Body of pancreas (tissue), 4 donors: ENCODE measurements at places on chromosomes 1 and 21.
A peak's percentile ranks its signal among the peaks of the same experiment; 100 is the strongest.

DNA sequence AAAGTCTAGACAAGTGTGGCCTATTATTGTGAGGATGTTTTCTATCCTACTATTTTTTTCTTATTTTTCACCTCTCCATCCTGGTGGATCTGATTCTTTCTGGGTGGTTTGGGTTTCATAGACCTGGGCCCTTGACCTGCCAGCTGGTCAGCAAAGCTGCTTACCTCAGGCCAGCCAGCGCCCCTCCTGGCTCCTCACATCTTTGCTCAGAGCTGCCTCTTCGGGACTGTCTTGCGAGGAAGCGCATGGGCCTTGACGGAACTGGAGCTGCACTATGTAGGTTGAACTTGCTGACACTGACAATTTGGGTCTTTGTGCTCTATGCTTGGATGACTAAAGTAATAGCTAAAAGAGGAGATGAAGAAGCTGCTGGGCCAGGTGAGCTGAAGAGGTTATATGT lies 138.5 kb upstream of the SYT6 start:
- no peak for DNase-seq

- no peak for DNase-seq
Observed at GRCh38 chr1:93576346-93576745, 105.3 kb downstream of the BCAR3 start.

GRCh38 chr1:38526046-38526445 lies 333.5 kb downstream of the RRAGC start:
- DNase-seq, result no peak

GRCh38 chr1:24743404-24744211 lies 1.6 kb upstream of the CLIC4 start:
- DNase-seq, result no peak

- DNase-seq, result no peak
Observed at GRCh38 chr1:14292520-14292919, 306.0 kb upstream of the KAZN start.

GRCh38 chr1:6491966-6492365 lies 499 bp upstream of the PLEKHG5 start:
- DNase-seq, result no peak

GRCh38 chr1:38077523-38078147 lies 31.0 kb upstream of the POU3F1 start:
- DNase-seq, result no peak

DNA sequence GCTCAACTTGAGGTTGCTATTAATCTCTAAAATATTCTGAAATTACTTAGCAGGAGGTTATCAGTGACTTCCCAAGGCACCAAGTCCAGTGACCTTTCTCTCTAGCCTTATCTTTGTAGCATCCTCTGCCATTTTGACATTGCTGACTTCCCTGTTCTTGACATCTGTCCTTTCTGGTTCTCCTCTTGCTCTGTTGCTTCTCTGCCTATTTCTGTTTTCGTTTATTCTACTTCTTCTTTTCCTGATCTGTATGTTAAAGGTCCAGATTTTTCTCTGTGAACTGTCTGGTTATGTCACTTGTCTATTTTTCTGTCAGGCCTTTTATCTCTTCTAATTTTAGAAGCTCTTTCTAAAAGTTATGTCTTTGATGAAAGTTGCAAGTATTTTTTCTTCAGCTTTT lies 178.8 kb downstream of the VPS13D start:
- DNase-seq, result no peak

- no peak for DNase-seq
Observed at GRCh38 chr1:106975944-106976343, 80.5 kb upstream of the PRMT6 start.

- DNase-seq, result no peak
Observed at GRCh38 chr1:161705537-161705936, 1.5 kb upstream of the FCRLA start.

GRCh38 chr1:150922519-150922975 lies 3.6 kb upstream of the SETDB1 start:
- DNase-seq, result peak; percentile 79

DNA sequence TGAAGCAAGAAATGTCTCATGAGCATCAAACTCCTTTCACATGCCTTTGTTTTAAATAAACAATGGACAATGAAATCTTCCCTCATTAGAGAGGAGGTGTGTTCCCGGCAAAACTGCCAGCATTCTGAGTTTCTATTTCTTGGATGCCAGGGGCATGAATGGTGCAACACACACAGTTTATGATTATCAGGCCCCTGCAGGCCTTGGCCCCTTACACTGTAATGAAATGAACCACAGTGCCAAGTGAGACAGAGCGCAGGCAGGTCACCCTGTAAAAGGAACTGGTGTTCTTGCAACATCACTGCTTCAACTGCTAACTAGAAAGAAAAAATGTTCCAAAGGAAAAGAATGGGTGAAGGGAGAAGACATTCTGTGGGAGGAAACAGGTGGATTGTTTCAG lies 3.8 kb upstream of the PIGC start:
- DNase-seq, result no peak

GRCh38 chr1:12019858-12020509 lies 686 bp downstream of the MIIP start:
- no peak for DNase-seq

- DNase-seq, result no peak
Observed at GRCh38 chr1:36137776-36138175, 11.5 kb downstream of the TRAPPC3 start.

DNA sequence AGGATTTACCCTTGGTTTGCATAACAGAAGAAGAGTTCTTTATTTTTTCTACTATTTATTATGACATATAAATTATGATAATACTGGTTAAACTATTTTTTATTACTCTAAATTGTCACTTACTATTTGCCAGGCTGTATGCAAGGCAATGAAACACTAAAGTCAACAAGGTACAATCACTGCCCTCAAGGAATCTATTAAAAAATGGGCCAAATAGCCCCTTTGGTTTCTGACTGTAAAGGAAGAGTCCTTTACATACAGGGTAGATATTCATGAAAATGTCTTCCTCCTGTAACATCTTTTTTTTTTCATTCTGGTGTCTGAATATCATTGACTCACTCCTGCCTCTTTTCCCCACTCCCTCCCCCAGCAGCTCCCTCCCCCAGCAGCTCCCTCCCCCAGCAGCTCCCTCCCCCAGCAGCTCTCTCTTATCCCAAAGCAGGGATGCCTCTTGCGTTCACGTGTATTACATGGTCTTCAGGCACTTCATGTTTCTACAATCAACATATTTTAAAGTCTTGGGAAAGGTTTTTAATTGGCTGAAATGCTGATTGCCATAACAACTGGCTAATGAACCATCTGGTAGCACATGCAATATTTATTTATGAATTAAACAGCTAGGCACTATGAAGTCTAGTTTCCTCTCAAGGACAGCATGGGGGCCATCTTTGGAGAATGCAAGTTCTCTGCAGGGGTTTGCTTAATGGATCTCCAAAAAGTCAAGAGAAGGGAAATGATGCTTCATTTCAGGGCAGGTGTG lies 400.4 kb upstream of the PLXNA2 start:
- no peak for DNase-seq
